ENCODE measurements at places on chromosomes 5 and 9.

GRCh38 chr5:102277144-102277543 lies 18.9 kb downstream of the SLCO4C1 start:
- DNase-seq = no peak

GRCh38 chr9:92278110-92278509 lies 15.4 kb downstream of the IARS1 start:
- DNase-seq = no peak

DNA sequence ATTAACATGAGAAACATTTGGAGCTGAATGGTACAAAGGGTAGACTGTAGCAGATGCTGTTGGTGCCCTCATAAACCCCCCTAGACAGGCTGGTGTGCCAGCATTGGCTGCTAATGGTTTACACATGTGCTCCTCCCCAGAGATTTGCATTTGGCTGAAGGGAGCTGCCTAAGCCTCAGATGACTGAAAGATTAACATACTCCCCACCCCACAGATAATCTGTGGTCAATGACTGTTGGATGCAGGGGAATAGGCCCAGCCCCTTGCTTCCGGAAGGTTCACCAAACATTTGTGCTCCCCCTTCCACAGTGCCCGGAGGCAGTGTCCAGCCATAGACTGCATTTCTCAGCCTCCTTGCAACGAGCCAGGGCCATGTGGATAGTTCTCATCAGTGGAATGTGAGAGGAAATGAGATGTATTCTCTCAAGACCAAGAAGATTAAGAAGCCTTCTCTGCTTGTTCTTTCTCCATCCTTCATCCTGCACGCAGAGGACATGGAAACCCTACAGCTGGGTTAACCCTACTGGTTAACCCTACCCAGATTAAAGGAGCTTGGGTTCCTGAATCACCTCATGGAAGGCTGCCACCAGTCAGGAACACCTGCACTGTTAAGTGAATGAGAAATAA lies 79.6 kb downstream of the PHAX start:
- DNase-seq = no peak

GRCh38 chr5:75964008-75964407 lies 119.2 kb upstream of the SV2C start:
- DNase-seq = no peak

DNA sequence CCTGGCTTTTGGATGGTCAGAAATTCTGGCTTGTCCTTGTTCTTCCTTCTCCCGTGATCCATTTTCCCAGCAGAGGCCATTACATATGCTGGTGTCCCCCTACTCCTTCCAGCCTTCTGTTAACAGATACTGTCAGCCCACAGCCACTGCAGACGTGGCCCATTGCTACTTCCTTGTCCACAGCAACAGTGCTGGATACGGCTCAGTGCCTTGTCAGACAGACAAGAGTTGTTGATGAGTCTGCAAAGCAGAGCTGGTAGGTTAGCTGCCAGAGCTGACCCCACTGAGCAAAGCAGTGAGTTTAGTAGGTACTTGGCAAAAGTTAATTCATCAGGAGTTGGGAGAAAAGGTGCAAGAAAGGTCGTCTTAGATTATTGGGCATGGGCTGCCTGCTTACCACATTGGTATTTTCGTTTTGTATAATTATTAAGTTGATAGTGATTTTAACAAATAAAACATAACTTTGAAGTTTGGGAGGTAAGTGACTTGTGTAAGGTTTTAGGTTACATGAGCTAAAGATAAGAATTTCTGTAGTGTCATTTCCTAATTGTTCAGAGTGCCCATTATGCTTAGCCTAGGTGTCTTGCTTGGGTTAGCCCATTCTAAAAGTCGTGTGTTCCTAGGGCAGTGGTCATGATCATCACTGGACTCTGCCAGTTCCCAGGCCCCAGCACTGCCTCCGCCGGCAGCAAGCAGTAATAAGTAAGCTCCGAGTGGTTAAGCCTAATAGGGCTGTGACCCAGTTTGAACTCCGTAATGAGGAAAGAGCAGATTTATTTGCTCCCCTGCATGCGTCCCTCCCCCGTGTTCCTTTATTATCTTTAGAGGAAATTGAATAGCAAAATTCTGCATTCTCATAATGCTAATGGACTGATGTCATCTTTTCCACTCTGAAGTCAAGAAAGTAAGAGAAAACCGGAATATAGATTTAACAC lies 292.0 kb downstream of the FANCC start:
- no peak for DNase-seq

DNA sequence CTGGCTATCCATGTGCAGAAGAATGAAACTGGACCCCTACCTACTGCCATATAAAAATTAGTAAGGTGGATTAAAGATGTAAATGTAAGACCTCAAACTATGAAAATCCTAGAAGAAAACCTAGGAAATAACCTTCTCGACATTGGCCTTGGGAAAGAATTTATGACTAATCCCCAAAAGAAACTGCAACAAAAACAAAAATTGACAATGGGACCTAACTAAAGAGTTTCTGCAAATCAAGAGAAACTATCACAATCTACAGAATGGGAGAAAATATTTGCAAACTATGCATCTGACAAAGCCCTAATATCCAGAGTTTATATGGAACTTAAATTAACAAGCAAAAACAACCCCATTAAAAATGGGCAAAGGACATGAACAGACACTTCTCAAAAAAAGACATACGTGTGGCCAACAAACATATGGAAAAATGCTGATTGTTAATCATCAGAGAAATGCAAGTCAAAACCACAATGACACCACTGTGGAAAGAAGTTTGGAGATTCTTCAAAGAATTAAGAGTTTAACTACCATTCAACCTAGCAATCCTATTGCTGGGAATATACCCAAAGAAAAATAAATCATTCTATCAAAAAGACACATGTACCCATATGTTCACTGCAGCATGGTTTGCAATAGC lies 98.5 kb downstream of the NR3C1 start:
- DNase-seq = no peak

DNA sequence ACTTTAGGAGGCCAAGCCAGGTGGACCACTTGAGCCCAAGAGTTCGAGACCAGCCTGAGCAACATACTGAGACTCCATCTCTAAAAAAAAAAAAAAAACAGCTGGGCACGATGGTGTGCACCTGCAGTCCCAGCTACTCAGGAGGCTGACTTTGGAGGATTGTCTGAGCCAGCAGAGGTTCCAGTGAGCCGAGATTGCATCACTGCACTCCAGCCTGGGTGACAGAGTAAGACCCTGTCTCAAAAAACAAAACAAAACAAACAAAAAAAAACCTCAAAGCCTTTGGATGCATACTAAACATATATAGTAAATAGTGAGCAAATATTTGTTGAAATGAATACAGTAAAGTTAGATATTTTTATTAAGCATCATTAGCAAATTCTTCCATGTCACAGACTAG lies 5.3 kb downstream of the SLC35D2 start:
- DNase-seq = no peak

DNA sequence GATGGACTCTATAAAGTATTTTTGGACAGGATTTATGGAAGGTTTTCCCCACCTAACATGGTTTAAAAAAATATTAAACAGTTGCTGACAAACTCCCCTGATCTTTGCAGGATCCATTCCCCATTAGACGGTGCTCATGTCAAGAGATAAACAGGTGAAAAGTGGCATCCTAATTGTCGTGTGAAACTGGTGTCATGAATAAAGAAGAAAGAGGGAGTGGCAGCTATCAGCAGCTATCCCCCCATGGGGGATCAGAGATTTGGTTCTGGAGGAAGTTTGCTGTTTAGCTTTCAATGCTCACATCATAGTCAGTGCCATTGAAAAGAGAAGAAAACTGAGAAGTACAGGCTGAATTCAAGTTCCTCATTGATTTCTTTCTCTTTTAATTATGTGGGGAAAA lies 329.3 kb upstream of the BRINP1 start:
- no peak for DNase-seq
